ENCODE measurements at places on chromosomes 5 and 9.
A peak's percentile ranks its signal among the peaks of the same experiment; 100 is the strongest.

DNA sequence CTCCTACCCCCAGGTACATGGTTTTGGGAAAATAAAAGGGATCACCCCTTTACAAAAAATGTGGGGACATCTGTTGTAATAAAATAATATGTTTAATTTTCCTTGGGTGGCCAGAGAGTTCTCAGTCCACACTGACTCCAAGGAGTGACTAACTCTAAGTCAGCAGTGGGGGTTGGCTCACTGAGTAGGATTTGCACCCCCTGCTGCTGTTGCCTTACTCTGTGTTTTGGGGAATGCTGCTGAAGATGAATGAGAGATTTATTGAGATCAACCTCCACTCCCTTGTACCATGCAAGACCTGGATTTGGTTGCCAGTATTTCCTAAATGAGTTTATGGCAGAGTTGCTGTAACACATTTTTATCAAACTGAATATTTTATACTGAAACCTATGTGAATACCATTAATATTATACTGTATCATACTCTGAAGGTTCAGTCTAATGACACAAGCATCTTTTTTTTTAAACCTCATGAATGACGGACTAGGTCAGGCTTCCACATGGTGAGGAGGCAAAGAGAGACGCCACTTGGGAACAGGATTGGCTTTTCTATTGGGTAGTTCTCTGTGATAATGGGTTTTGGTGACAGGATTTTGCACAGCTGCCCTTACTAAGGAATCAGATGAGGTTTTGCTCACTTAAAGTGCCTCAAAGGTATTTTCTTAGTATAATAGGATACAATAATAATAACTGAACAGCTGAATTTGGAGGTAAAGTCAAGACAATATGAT lies 121.3 kb upstream of the OSMR start:
- DNase-seq = no peak

GRCh38 chr9:89422151-89422975 lies 75.5 kb downstream of the SEMA4D start:
- DNase-seq = no peak

- no peak for DNase-seq
Measured at GRCh38 chr5:14296533-14297331, 153.6 kb downstream of the TRIO start.

GRCh38 chr5:83145241-83145640 lies 67.9 kb downstream of the XRCC4 start:
- DNase-seq = no peak

DNA sequence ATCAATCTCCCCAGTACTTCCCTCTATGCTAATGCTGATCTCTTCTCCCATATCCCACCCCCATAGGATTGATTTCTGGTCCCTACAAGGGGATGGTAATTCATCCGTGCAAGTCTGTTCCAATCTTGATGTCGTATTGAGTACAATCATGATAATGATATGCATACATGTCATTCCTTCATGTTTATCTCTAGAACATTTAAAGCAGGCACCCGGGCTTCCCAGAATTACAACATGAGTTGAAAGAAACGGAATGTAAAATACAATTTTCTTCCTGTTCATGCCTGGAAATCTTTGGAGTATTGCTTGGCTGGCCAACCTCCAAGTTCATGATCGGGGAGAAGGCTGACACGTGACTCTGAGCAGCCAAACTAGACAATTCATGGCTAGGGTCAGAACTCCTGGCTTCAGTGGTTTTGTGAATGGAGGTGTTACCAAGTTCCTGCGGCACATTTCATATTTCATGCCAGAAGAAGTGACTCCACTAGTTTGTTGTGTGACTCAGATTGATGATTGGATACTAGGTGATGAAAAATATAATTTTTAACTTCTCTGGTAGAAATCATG lies 66.6 kb downstream of the C9orf152 start:
- no peak for DNase-seq

- DNase-seq = no peak
Measured at GRCh38 chr5:61635271-61635670, 303.2 kb downstream of the ZSWIM6 start.

- no peak for DNase-seq
Measured at GRCh38 chr9:5630081-5630507, 1.2 kb downstream of the RIC1 start.

- DNase-seq = no peak
Measured at GRCh38 chr5:82403026-82403425, 124.9 kb upstream of the RPS23 start.

DNA sequence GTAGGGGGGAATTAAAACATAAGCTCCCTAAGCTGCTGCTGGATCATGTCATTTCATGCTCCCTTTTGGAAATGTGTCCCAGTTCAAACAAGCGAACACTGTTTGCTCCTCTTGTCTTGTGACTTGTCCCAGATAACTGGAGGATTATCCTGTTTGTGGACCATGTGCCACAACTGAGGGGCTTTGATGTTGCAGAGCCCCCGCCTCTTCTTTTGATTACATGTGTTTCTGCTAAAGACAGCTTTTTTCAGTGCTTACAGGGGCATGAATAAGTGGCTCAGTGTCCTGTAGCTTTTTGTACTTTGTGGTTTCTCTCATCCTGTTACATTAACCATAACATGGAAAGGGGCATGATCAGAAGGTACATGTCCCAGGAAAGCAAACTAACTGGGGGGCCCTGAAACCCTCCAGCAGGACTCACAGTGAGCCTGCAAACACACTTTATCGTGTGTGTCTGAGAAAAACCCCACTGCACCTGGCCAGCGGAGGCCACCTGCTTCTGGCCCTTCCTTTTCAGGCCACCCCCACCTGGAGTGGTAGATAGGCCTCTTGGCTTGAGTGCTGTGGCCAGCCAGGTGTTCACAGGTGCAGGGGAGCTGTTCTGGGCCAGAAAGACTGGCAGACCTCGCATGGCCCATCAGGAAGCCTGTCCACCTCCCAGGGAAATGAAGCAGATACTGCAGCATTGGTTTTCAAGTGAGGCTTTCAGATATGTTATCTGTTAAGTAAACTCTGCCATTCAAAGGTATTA lies 285.6 kb downstream of the FANCC start:
- DNase-seq = peak; percentile 55

- no peak for DNase-seq
Measured at GRCh38 chr5:146137967-146138403, 32.6 kb upstream of the PLAC8L1 start.

DNA sequence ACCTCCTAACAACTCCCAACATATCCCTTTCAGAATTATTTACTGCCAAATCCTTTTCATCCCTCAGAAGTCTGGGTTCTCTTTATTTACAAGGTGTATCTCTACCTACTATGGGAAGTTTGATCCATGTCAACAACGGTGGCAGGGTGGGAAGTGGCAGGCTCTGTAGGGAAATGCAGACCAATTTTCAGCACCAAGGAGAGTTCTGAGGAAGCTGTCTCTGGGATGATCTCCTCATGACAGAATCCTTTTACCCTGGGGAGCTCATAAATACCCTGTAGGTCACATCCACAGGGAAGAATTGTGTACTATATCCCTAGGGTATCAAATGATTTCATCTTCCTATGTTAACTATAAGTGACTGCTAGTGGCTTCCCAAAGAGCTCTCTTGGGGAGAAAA lies 107.8 kb upstream of the NEK6 start:
- no peak for DNase-seq

DNA sequence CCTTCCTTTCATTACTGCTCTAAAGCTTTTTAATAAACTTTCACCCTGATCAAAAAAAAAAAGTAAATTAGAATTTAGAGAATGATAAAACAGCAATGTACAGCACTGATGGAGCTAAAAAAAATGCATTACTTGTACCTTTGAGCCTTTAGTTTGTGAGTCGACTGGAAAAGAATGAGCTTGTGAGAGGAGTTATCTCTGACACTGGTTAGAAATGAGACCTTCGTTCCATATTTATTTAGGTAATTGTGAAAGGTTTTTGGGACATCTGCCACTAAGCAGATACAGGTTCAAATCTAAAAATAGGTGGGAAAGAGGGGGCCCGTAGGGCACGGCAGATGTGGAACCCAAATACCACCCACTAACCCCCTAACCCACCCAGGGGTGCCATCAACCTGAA lies 376.8 kb downstream of the ICE1 start:
- no peak for DNase-seq
